ENCODE measurements at places on chromosomes 7 and 10.

GRCh38 chr10:7443036-7443435, 32.2 kb upstream of the SFMBT2 start:
- no peak for DNase-seq

- DNase-seq, result no peak
Observed at GRCh38 chr10:125866421-125867029, 14.6 kb downstream of the DHX32 start.

GRCh38 chr7:151454305-151454704, 14.4 kb upstream of the CRYGN start:
- no peak for DNase-seq

- DNase-seq, result no peak
Observed at GRCh38 chr7:137335814-137336213, 7.7 kb downstream of the PTN start.

- DNase-seq, result no peak
Observed at GRCh38 chr10:26516540-26517101, 78.5 kb downstream of the APBB1IP start.

DNA sequence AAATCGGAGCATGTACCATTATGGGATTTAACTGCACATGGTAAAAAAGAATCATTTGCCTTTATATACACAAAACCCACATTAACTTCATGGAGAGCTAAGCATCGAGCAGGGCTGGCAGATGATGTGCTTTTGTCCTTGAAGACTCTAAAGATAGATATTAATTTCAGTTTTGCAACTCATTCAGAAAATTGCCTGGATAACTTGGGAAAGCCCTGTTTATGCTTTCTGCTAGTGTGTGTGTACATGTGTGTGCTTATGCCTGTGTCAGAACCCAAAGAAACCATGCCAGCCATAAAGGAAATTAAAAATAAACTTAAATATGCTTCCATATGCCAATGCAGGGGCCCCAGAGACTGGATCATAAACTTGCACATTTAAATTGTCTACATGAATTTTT, 640.0 kb downstream of the PARD3 start:
- DNase-seq, result no peak
